Psoas muscle (tissue), 8 donors: ENCODE measurements at places on chromosomes 3 and 15. TPM values are rescaled to one million over a fixed set of nuclear protein-coding genes. Genes with fewer than 3 reads are reported as not detected.
A peak's percentile ranks its signal among the peaks of the same experiment; 100 is the strongest.

- H3K27me3 ChIP-seq, result no peaks in the 10 kb centered on the region
- no peak for DNase-seq
- H3K27ac ChIP-seq, result no peak overlapping the region
- no peaks in the 10 kb centered on the region for H3K4me1 ChIP-seq
These were observed 57.6 kb downstream of the GAP43 start for GRCh38 chr3:115680803-115681345.

DET1 gene
- total RNA-seq, result 13.3 TPM

GRCh38 chr15:70447928-70448698, 315.2 kb downstream of the UACA start:
- H3K36me3 ChIP-seq, result no peaks in the 10 kb centered on the region
- no peaks in the 10 kb centered on the region for H3K4me1 ChIP-seq
- H3K4me3 ChIP-seq, result no peak overlapping the region
- no peaks in the 10 kb centered on the region for H3K27me3 ChIP-seq
- peak; percentile 21 for DNase-seq

MED12L gene
- 0.36 TPM for total RNA-seq

DNA sequence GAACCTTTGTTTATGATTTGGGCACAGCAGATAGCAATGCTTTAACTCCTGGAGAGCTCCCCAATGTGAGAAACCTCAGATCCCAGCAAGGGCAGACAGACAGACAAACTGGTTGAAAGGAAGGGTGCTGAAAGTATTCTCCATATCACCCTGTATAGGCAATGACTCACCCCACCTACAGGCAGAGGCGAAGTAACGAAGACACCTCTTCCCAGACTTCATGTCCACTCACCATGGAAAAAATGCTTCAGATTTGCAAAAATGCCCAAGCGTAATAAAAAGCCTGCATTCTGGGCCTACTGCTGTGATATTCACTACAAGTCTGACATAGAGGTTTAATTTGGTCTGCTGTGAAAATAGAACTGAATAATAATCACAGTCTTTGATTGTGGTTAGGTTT, 50.5 kb downstream of the THBS1 start:
- H3K36me3 ChIP-seq, result no peaks in the 10 kb centered on the region
- peaks cover 7% of the 10 kb centered on the region for H3K4me1 ChIP-seq
- DNase-seq, result no peak
- no peak overlapping the region for H3K27ac ChIP-seq
- H3K27me3 ChIP-seq, result no peaks in the 10 kb centered on the region

MEIS2 gene
- 1.9 TPM for total RNA-seq

CHST13 gene
- not detected for total RNA-seq

ACY1 gene
- 39.4 TPM for total RNA-seq

DNA sequence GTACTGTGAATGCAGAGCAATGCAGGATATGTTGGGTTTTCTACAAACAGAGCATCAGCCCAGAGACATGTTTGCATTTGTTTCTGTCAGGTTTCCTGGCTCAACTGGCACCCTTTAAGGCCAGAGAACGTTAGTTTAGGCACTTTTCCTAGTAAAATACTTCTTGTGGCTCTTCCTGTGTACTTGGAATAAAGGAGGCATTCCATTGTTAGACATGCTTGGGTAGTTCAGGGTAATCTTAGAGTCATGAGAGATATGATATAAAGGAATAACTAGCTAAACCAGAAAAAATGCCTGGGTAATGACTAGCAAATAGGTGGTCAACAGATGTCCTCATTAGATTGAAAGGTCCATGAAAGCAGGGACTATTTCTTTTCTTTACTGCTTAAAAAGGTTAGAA, 60.4 kb upstream of the RBM5 start:
- no peak overlapping the region for H3K27ac ChIP-seq
- H3K27me3 ChIP-seq, result no peaks in the 10 kb centered on the region
- no peaks in the 10 kb centered on the region for H3K4me1 ChIP-seq
- H3K36me3 ChIP-seq, result no peaks in the 10 kb centered on the region
- no peak for DNase-seq

- no peak overlapping the region for H3K4me3 ChIP-seq
- H3K27me3 ChIP-seq, result no peaks in the 10 kb centered on the region
- no peaks in the 10 kb centered on the region for H3K36me3 ChIP-seq
- peaks cover 12% of the 10 kb centered on the region for H3K4me1 ChIP-seq
These were observed 15.3 kb downstream of the TMEM108 start for GRCh38 chr3:133053532-133053931.

DMXL2 gene
- total RNA-seq, result 3.3 TPM

GRCh38 chr3:149459491-149460059, 14.9 kb upstream of the TM4SF4 start:
- no peak for DNase-seq
- no peak overlapping the region for H3K27ac ChIP-seq
- no peaks in the 10 kb centered on the region for H3K36me3 ChIP-seq
- H3K4me1 ChIP-seq, result no peaks in the 10 kb centered on the region

LIPH gene
- total RNA-seq, result not detected

PP2D1 gene
- not detected for total RNA-seq

DNA sequence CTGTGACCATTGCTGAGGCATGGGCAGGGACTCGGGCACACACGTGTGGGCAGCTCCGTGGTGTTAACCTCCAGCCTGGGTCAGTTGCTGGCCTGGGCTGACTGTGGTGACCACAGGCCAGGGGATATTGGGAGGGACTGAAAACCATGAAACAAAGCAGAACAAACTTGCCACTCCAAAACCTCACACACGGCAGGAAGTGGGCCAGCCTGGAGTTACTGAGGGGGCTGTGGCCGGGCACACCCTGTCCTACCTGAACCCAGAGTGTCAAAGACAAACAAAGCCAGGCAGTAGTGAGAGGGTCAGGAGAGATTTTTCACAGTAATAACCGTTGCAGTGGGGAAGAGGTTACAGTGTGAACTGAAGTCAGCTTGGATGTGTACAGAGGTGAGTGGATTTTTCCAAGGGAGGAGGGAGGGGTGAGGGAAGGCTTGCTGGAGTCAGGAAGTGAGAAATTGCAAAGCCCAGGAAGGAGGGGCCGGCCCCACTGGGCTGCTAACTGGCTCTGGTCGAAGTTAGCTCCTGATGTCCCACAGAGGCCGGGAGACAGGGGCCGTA, 40.0 kb upstream of the ATP10A start:
- no peaks in the 10 kb centered on the region for H3K27me3 ChIP-seq
- H3K36me3 ChIP-seq, result no peaks in the 10 kb centered on the region
- H3K27ac ChIP-seq, result no peak overlapping the region
- peak; percentile 33 for DNase-seq
- peaks cover 16% of the 10 kb centered on the region for H3K4me1 ChIP-seq

ADAMTS9 gene
- 16.1 TPM for total RNA-seq

- no peaks in the 10 kb centered on the region for H3K27me3 ChIP-seq
- H3K36me3 ChIP-seq, result no peaks in the 10 kb centered on the region
- DNase-seq, result no peak
- peak overlapping the region; percentile 97 for H3K27ac ChIP-seq
These were observed 1.5 kb downstream of the GLB1 start for GRCh38 chr3:33095436-33095835.

DNA sequence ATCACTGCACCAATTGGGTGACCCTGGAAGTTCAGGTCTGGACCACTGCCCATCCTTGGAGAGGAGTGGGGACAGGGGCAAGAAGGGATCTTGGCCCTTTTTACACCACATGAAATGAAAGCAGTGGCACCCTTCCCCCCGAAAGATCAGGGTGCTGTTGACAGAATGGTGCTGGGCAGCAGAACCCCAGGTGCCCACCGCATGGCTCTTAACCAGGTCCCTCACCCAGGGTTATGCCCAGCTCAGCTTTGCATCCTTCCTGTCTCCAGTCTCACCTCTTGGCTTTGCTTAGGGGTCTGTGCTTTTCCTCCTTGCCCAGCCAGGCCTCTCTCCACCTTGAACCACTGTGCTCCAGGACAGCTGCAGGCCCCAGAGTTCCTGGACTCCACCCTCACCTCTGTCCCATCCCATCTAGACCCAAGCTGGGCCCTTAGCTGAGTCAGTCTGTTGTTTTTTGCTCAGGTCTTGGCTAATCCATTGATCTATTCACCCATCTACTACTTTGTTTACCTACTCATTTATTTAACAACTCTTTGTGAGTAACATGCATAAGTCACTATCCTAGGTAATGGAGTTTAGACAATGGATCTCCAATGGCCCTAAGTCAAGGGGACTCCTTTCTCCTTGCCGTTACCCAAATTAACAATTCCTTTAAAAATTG, 77.1 kb upstream of the PRR23E start:
- H3K36me3 ChIP-seq, result no peaks in the 10 kb centered on the region
- no peak overlapping the region for H3K27ac ChIP-seq
- no peak overlapping the region for H3K4me3 ChIP-seq
- DNase-seq, result no peak

ALG1L2 gene
- total RNA-seq, result not detected

SAXO2 gene
- 4.2 TPM for total RNA-seq

TEX55 gene
- not detected for total RNA-seq

RHOA gene
- 281 TPM for total RNA-seq

DNA sequence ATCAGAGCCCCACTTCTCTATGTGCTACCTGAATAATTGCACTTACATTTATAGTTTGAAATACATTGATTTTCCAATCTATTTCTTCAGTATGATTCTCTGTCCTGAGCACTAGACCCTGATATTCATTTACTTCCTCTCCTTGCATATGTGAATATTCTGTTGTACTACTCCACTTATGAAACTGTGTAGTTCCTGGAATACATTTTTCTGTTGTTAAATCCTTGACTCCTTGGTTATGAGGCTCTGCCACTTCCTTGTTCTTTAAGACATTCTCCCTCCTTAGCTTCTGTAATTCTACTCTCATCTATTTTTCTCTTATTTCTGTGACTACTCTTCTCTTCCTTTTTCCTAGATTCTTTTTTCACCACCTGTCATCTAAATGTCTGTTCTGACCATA, 12.9 kb upstream of the MGA start:
- no peak overlapping the region for H3K27ac ChIP-seq
- no peaks in the 10 kb centered on the region for H3K36me3 ChIP-seq
- no peak overlapping the region for H3K4me3 ChIP-seq
- no peak for DNase-seq
- no peaks in the 10 kb centered on the region for H3K27me3 ChIP-seq
- peaks cover 10% of the 10 kb centered on the region for H3K4me1 ChIP-seq

PAQR5 gene
- total RNA-seq, result 0.22 TPM

- H3K4me3 ChIP-seq, result no peak overlapping the region
- H3K27ac ChIP-seq, result no peak overlapping the region
- H3K4me1 ChIP-seq, result peaks cover 11% of the 10 kb centered on the region
- H3K36me3 ChIP-seq, result no peaks in the 10 kb centered on the region
These were observed 3.3 kb upstream of the RNU6-1 start for GRCh38 chr15:67843092-67843501.

HYKK gene
- 3.1 TPM for total RNA-seq

DNA sequence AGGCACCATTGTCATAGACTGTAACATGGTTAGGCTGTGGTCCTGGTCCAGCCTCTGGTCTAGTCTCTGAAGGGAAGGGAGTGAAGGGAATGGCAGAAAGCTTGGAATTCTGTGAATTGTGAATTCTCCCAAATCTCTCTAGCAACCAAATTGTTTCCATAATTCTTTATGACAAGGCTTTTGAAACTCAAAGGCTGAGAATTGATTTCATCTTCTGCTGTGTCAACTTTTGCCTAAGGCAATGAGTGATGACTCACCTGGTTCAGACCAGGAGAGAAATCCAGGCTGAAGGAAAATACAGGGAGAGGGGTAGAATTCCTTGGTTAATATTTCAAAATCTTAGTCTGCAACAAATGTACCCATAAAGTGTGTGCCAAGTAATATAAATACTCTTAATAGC, 82.6 kb upstream of the ADPGK start:
- no peak overlapping the region for H3K4me3 ChIP-seq
- peaks cover 19% of the 10 kb centered on the region for H3K4me1 ChIP-seq
- no peak overlapping the region for H3K27ac ChIP-seq
- no peak for DNase-seq

DNA sequence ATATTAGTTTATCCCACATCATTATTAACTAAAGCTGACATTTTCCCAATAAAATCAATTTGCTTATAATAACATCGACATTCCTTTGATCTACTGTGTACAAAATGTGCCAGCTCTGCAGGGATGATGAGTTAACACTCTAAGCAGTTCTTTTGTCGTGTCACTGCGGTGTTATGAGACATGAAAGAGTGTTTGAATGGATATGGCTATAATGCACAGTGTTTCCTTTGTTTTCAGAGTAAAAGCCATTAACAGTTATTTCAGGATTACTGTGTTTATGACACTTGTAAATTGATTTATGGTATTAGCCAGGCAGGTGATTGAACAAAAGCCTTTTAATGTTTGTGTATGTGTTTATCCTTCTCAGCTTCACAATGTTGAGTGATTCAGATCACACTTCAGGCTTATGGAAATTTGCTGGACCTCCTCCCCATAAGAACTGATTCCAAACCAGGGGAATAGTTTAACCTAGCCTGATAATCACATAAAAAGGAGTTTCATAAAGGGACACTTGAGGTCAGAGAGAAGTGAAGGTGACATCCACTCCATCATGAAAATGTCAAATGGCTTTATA, 115.7 kb downstream of the CHL1 start:
- H3K27ac ChIP-seq, result no peak overlapping the region
- H3K27me3 ChIP-seq, result no peaks in the 10 kb centered on the region
- H3K36me3 ChIP-seq, result no peaks in the 10 kb centered on the region
- H3K4me1 ChIP-seq, result no peaks in the 10 kb centered on the region
- no peak for DNase-seq

TGM5 gene
- 0.78 TPM for total RNA-seq

GRCh38 chr3:52983828-52984227, 62.0 kb downstream of the SFMBT1 start:
- H3K27ac ChIP-seq, result peak overlapping the region; percentile 56
- no peaks in the 10 kb centered on the region for H3K36me3 ChIP-seq
- H3K27me3 ChIP-seq, result no peaks in the 10 kb centered on the region
- no peak for DNase-seq
- H3K4me3 ChIP-seq, result no peak overlapping the region
